ENCODE measurements at places on chromosomes 1 and 21.

DNA sequence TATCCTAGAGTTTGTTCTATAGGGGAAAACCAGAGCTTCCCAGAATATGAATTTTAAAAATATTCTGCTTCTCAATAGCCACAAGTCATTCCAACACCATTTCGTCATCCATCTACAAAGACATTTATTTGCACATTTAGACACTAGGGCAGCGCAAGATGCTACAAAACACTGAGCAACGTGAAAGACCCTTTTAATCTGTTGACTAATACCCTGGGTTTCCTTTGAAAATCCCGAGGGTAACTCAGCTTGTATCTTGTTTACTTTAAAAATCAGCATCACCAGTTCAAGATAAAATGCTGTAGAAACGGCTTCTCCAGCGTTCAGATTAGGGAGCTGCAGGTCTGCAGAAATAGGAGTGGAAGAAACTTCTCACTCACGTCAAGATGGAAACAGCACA, 13.5 kb downstream of the PDPN start:
- no peak for DNase-seq

GRCh38 chr21:20970691-20971090, 27.5 kb upstream of the NCAM2 start:
- no peak for DNase-seq

- DNase-seq: no peak
Measured at GRCh38 chr1:151290709-151291303, 8.7 kb downstream of the ZNF687 start.

GRCh38 chr1:66282343-66282852, 251.6 kb upstream of the SGIP1 start:
- DNase-seq: no peak

- no peak for DNase-seq
Measured at GRCh38 chr1:169483500-169483966, 2.2 kb downstream of the SLC19A2 start.

DNA sequence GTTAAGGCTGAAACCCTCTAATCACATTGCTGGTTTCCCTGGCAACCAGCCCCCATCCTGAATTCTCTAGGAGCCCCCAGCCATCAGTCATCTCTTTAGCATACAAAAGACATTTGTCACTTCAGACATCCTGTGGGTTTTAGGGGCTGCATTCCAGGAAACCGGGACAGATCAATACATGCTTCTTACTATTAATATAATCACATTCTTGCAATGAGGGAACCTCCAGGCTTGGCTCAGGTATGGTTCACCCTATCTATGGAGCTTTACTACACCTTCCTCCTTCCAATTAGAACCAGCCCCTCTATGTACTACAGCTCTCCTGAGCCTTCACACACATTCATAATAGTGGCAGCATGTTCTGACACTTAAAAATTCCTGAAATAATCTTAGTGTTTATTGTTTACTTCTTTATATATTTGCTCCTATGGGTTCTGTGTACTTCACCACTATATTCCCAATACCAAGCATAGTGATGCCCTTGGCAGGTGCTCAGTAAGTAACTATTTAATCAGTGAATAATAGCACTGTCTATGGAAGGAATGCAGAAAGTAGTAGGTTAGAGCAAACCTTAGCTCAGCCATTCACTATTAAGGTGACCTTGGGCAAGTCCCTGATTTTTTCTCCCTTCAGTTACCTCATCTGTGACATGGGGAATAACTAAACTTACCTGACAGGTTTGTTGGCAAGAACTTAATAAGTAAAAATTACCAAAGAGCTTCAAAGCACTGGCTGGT, 59.6 kb downstream of the ZNF678 start:
- no peak for DNase-seq

DNA sequence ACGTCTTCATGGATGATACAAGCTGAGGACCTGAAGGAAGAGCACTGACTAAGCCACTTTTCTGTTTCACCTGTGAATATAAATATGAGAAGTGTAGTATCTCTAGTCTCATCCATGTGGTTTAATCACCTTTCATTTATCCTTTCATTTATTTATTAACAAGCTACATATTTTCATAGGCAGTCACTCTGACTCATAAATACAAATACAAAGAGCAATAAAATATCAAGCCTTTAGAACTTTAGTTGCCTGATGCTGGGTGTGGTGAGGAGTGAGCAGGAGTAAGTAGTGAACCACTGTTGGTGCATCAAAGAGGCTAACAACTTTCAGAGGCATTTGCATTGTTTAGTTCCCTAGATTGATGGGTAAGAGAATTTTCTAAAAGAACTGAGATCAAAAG, 269.0 kb upstream of the C1orf87 start:
- no peak for DNase-seq

DNA sequence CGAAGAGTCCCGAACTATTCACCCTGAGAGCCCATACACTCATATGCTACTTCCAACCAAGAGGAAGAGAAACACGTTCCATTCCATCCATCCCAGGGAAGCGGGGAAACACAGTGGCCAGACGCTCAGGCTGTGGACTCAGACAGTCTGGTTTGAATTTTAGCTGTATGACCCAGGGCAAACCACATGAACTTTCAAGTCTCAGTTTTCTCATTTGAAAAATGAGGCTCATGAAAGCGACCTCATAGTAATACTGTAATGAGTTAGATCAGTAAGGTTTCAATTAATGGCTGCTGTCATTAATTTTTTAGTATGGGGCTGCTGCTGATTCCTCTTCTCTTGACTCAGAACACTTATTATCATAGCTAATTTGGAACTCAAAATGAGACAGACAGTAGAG, 1.5 kb downstream of the FCRL4 start:
- no peak for DNase-seq

DNA sequence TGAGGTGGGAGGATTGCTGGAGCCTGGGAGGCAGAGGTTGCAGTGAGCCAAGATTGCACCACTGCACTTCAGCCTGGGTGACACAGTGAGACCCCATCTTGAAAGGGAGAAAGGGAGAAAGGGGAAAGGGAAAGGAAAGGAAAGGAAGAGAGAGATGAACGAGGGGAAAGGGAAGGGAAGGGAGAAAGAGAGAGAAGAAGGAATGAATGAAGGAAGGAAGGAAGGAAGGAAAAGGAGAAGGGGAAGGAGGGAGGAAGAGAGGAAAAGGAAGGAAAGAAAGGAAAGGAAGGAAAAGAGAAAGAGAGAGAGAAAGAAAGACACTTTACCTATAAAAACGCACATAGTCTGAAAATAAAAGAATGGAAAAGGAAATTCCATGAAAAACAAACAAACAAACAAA, 18.0 kb downstream of the ZNF695 start:
- DNase-seq: no peak

GRCh38 chr1:66618390-66618789, 84.4 kb downstream of the SGIP1 start:
- no peak for DNase-seq

GRCh38 chr1:9269078-9269501, 23.6 kb upstream of the SPSB1 start:
- no peak for DNase-seq

DNA sequence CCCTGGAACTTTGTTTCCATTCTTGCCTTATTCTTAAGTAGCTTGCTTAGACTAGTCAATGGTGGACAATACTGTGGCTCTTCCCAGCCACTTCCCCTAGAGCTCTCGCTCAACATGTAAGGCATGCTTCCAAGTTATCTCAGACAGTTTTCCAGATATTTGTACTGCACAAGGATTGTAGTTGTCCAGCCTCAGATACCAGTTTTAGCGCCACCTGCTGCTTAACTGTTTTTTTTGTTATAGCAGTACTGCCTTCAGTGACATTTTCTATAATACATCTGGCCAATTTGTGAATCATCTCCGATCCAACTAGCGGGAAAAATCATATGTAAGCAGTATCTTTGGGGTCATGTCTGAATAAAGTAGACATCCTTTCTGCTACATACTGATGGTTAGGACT, 346.7 kb upstream of the ADGRL4 start:
- DNase-seq: no peak

- no peak for DNase-seq
Measured at GRCh38 chr21:37819372-37819771, 96.9 kb downstream of the KCNJ6 start.

DNA sequence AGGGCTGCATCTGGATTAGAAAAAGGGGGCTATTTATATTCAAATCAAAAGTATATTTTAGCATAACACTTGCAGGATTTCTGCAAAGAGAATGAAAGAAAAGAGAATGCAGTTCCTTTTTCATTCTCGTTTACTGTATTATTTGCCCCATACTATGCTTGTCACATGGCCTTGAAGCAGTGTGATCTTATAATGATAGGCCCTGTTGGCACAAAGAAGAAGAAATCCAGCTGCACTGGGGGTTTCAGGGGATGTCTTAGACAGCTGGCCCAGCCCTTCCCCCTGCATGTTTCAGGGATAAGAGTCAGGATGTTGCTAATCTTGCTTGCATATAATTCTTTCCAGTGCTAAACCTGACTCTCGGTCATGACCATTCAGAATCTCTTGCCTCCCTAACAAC, 369.5 kb downstream of the SEC16B start:
- no peak for DNase-seq

DNA sequence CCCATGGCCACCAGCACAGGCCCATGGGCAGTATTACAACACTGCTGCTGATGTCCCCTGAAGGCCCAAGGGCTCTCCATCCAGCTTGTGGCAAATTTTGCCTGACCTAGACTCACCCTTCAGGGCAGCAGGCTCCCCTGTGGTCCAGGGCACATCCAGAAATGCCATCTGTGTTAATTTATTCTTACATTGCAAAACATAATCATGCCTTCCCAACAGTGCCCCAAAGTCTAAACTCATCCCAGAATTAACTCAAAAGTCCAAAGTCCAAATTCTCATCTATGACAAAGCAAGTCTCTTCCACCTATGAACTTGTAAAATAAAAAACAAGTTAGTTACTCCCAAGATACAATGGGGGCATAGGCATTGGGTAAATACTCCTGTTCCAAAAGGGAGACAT, 13.3 kb downstream of the VN1R5 start:
- DNase-seq: no peak

DNA sequence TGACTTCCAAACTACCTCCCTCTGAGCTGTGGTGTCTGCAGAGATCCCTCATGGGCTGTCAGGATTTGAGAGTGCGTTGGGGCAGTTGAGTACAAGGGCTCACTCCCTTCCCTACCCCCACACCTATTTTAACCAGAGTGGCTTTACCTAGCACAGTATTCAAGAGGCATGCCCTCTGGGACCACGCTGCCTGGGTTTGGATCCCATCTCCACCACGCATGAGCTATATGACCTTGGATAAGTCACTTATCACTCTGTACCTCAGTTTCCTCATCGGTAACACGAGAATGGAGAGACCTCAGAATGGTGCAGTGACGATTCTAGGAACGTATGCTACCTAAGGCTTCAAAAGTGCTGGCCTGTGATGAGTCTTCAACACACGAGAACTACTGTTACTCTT, 147.3 kb upstream of the WNT4 start:
- no peak for DNase-seq

DNA sequence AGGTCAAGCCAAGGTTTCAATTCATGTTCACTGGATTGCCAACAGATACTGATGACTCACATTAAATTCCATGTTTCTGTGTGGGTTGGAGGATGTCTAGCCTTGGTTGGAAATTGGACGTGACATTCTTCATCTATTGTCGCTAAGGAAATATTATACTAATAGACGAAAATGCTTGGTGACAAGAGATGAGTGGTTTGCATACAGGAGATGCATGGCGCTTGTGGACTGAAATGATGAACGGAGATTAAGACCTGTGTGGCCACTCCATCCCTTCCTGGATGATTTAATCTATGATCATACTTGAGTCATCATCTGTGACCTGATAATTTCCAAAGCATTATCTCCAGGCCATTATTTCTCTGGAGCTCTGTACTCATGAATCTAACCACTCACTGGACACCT, 97.0 kb upstream of the CD34 start:
- DNase-seq: no peak

Data from stimulated activated CD4-positive, alpha-beta T cell treated with anti-CD3 and anti-CD28 coated beads, Interleukin-15, amount 100 ng/mL, for 1 hour (primary cell).